IMR-90 (cell line): ENCODE measurements at places on chromosomes 2 and 18.

- peaks cover 15% of the 10 kb centered on the region for H3K4me1 ChIP-seq
- no peak overlapping the region for H3K27ac ChIP-seq
- H3K36me3 ChIP-seq, result no peaks in the 10 kb centered on the region
- no peaks in the 10 kb centered on the region for H3K27me3 ChIP-seq
Observed at GRCh38 chr2:43169987-43170386, 56.4 kb downstream of the ZFP36L2 start.

DNA sequence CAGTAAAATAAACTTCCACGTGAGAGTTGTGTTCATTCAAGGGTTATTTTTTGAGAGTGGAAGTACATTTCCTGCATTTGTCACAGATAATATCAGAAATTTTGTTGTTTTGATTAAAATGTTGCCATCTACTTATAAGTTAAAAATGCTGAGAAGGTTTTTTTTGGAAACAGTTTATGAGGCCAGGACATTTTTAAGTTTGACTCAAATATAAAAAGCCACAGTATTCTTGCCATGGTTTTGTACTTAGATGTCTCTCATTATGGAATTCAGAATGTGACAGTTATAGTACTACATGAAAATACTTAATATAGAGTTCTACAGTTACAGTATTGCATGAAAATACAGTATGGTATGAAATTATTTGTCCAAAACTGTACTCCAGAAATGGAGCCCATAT lies 44.1 kb downstream of the PDK1 start:
- H3K27ac ChIP-seq, result no peak overlapping the region
- DNase-seq, result no peak
- H3K36me3 ChIP-seq, result peaks cover 31% of the 10 kb centered on the region

DNA sequence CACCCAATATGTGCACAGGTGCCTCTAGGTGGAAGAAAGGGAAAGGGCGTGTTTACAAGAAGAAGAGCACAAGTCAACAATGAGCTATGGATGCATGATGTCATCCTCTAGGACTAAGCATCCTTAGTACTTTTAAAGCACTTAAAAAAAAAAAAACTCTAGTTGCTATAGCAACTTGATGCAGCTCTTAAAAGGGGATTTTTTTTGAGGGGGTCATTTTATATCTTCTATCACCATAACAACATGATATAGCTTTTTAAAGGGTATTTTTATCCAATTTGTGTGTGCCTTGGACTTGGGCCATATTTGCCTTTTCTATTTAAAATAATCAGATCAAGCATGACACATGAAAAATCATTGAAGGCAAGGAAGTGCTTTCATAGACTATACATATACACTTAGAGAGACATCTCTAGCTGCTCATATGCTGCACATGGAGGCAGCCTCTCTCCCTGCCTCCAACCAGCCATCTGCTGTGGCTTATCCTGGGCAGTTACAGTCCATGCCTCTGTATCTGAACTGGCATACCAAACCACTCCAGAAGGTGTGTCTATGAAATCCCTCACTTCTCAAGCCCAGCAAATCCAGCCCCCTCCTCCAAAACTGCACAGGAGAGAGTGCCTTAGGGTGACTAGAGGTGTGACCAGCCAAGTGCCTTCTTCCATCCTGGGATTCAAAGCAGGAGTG lies 165.4 kb downstream of the MSH2 start:
- DNase-seq, result no peak
- no peak overlapping the region for H3K4me3 ChIP-seq
- H3K27me3 ChIP-seq, result peaks cover 64% of the 10 kb centered on the region
- H3K27ac ChIP-seq, result no peak overlapping the region

GRCh38 chr2:240595381-240596079 lies 9.0 kb downstream of the CAPN10 start:
- H3K4me1 ChIP-seq, result no peaks in the 10 kb centered on the region
- no peaks in the 10 kb centered on the region for H3K27me3 ChIP-seq
- no peak overlapping the region for H3K4me3 ChIP-seq

GRCh38 chr2:121583555-121583954 lies 52.9 kb downstream of the RNU4ATAC start:
- H3K4me3 ChIP-seq, result no peak overlapping the region
- no peaks in the 10 kb centered on the region for H3K27me3 ChIP-seq
- H3K27ac ChIP-seq, result no peak overlapping the region
- peaks cover 7% of the 10 kb centered on the region for H3K4me1 ChIP-seq
- DNase-seq, result no peak
- peaks cover under 1% of the 10 kb centered on the region; the same call in 1 of the 2 replicates for H3K36me3 ChIP-seq
